Stimulated activated CD4-positive, alpha-beta T cell treated with anti-CD3 and anti-CD28 coated beads, TNF-alpha, amount 100 ng/mL, for 1 hour (primary cell): ENCODE measurements at places on chromosomes 4 and X.

GRCh38 chr4:162408309-162408708 is 244.5 kb upstream of the FSTL5 start:
- DNase-seq: no peak

DNA sequence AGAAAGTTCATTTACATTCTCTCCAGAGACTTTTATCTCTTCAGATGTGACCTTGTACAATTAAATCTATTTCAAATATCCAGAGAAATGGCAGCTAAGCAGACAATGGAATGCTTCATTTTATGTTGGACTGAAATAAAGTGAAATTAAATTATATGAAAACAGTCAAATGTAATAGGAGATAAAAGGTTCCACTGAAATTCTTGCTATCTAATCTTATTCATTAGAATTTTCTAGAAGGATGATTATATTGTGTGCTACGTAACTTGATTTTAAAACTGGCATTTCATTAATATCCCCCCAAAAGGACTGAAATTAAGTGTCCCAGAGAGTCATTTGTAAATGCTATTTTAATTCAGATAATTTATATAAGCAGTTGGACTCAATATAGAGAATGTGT is 646.9 kb upstream of the GALNT7 start:
- DNase-seq: no peak

DNA sequence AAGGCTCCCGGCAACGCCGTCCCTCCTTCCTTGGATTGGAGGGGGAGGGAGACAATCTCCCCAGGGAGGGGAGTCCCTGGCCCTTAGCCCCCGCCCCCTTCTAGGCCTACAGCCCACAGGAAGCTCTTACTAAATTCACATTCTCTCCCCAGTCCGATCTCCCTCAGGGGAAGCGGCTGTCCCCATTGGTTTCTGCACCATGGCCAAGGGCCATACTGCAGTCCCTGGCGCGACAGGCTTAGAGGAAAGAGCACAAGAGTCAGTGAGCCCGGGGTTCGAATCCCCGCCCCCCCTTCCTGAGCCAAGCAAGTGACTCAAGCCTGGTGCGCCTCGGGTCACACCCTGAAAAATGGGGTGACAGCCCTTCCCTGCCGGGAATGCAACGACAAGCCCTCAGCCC is 1.1 kb downstream of the ABLIM2 start:
- DNase-seq: no peak

- no peak for DNase-seq
Measured at GRCh38 chr4:79798047-79798446, 275.0 kb downstream of the ANTXR2 start.

DNA sequence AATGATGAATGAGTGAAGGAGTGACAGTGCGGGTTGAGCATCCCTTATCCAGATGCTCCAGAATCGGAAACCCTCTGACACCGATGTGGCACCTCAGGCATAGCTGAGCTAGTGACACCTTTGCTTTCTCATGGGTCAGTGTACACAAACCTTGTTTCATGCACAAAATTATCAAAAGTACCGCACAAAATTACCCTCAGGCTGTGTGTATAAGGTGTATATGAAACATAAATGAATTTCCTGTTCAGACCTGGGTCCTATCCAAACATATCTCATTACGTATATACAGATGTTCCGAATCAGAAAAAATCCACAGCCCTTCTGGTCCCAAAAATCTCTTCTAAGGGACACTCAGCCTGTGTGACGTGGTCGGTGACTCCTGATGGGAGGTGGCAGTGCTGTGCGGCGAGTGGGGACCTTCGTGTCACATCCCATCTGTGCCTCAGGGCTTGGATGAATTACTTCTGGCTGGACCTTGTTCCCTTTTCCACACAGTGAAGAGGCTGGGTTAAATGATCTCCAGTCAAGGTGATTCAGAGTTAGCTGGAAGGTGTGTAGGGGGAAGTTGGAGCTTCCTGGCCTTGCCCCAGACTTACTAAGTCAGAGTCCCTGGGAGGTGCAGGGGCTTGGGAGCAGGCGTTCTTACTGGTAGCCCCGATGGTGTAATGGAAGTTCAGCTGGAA is 18.8 kb downstream of the RGS12 start:
- DNase-seq: no peak

DNA sequence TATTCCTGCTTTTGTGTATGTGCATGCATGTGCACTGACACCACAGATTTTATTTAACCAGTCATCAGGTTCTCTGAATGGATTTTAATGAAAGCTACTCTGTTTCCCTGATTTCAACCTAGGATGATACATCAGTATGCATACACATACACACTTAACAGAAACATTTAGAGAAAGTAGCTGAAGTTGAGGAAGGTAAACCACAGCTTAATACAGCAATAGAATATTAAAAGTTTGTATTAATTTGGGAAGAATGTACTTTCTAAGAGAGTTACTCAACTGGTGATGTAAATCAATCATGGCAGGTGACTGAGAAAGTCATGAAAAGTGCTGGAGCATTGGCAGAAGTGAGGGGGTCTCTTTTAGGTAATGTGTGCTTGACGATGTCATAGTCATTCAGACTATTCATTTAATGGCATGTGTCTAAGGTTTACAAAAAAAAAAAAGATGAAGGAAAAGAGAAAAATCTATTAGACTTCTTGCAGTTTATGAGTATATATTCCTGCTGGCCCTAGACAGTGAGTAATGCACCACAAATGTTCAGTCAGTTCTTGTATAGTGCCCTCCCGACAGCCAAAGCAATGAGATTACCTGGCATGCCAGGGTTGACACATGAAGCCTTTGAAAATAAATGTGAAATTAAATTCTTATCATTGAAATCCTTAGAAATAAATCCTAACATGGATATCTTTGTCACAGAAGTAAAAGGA is 187.6 kb downstream of the RAPGEF2 start:
- DNase-seq: no peak

GRCh38 chrX:20515841-20516461 is 249.2 kb upstream of the RPS6KA3 start:
- DNase-seq: no peak

GRCh38 chrX:12892716-12893115 is 13.7 kb upstream of the TLR8 start:
- DNase-seq: no peak

DNA sequence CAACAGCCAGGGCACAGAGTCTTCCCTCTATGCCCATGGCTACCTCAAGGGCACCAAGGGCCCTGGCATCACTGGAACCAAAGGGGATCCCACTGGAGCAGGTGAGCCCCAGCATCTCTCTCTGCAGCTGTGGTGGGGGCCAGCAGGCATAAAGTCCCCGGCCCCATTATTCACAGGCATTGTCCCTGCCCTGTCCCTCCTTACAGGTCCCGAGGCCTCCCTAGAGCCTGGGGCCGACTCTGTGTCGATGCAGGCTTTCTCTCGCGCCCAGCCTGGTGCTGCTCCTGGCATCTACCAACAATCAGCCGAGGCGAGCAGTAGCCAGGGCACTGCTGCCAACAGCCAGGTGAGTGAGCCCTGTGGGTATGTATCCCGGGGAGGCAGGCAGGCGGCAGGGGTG is 12.3 kb upstream of the UBA1 start:
- DNase-seq: no peak
